Activated naive CD8-positive, alpha-beta T cell treated with anti-CD3 and anti-CD28 coated beads, Interleukin-2, amount 50 U/mL, for 16 hours (primary cell): ENCODE measurements at places on chromosomes 2 and 18.

- no peak for DNase-seq
These were observed 417.1 kb downstream of the ANKRD30B start for GRCh38 chr18:15165048-15165447.

- DNase-seq = no peak
These were observed 68.3 kb downstream of the TNS1 start for GRCh38 chr2:217934321-217935131.

GRCh38 chr18:27138079-27138478 is 47.0 kb downstream of the CHST9 start:
- DNase-seq = no peak

DNA sequence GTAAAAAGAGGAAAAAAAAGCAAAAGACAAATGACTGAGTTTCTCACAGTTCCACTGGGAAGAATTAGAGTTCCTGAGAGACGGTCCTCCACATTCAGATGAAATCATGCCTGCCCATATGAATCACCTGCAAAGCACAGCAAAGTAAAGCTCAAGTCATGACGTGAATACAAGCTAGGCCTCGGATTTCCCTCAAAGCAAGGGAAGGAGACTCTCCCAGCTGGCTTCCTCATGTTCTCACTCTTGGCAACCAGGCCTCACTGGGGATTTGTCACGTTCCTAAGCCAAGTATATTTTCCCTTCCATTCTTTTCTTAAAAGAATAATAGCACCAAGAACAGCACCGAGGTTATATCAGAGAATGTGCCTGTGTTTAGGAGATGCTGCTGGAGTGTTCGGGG is 47.0 kb downstream of the CYP27C1 start:
- no peak for DNase-seq

GRCh38 chr2:27376151-27376865 is 4.2 kb downstream of the ZNF513 start:
- DNase-seq = no peak

GRCh38 chr2:239380831-239381708 is 19.8 kb downstream of the HDAC4 start:
- DNase-seq = peak; percentile 34

- DNase-seq = no peak
These were observed 57.7 kb upstream of the MAP4K3 start for GRCh38 chr2:39494784-39495251.

DNA sequence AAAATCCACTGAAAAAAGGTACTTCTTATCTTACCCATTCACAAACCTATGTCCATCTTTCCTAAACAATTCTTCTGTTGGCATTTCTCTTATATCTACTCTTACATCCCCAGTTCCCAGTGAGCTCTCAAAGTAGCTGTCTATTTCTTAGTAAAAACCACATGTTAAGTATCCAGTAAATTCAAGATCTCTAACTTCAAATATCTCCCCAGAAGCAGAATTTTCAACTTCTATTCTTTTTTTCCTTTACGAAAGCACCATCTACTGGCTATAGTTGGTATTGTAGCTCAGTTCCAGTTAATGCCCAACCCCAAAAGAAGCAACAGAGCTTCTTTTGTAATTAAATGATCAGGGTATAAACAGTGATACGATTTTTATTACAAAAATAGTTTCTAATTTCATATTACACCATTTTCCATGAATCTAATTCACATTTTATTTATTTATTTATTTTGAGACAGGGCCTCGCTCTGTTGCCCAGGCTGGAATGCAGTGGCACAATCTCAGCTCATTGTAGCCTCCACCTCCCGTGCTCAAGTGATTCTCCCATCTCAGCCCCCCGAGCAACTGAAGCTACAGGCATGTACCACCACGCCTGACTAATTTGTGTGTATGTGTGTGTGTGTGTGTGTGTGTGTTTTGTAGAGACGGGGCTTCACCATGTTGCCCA is 28.5 kb downstream of the HRH4 start:
- no peak for DNase-seq

GRCh38 chr2:232411901-232412629 is 5.4 kb downstream of the ALPG start:
- no peak for DNase-seq
